Stimulated activated CD4-positive, alpha-beta T cell treated with anti-CD3 and anti-CD28 coated beads, Interleukin-15, amount 100 ng/mL, for 48 hours (primary cell): ENCODE measurements at places on chromosomes 13 and 19.

GRCh38 chr19:44232867-44233266, 20.5 kb downstream of the ZNF227 start:
- no peak for DNase-seq

DNA sequence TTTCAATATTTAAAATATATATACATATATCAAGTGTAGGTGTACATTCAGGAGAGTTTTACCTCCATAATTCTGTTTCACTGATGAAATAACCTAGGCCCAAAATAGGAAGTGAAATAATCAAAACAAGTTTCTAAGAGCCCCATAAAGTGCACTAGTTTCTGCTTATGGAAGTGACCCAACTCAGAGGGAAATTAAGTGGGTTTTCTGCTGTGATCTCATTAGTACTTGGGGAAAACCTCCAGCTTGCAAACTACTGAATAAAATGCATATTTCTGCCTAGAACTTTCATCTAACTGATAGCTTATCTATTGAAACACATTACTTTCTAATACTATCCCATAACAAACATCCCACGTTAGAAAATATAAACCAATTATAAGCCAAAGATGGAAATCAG, 45.4 kb upstream of the MIR17HG start:
- no peak for DNase-seq

DNA sequence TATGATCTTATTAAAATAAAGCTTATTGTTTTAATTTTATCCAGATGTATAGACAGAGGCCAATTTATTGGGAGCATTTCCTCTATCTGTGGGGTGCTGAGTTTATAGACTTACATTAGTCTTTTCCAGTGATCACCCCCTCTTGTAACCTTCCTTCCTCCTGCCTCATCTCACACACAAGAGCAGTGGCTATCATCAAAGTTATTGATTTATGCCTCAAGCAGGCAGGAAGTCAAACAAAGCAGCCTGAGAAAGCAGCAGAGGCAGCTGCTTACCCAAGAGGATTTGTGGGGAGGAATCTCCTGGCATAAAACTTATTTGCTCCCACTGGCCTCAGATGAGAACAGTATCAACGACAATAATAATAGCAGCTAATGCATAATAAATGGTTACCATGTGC, 26.3 kb upstream of the DCLK1 start:
- no peak for DNase-seq

DNA sequence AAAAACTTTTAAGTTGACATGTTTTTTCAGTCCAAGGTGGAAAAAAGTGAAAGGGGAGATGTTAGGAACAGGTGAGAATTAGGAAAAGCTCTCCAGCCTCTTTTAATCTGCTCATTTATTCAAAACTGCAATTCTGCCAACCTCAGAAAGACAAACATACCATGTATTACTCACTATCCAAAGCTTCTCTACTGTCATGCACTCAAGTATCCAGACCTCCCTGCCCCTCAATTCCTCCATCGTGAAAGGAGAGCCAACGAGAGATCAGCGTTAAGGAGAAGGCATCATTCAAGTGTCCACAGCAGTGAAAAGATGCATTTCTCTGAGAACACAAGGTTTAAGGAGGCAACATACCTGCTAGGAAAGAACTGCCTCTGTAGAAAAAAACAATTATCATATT, 24.5 kb downstream of the DIAPH3 start:
- no peak for DNase-seq

DNA sequence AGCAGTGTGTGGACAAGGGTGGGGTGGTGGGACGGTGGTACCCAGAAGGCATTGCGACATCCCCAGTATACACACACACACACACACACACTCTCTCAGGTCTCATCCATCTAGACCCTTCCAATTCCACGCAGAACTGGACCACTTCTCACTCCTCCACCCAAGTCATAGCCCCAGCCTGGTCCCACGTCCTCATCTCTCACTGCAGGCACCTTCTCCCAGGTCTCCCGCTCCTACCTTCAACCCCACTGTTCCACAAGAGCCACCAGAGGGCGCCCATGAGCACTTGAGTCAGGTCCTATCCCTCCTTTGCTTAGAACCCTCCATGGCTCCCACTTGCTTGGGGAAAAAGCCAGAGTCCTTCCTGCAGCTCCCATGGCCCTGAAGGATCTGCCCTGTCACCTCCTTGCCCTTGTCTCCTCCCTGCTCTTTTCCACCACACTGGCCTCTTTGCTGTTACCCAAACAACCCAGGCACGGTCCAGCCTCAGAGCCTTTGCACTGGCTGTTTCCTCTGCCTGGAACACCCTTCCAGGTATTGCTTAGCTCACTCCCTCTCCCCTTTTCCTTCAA, 62.6 kb downstream of the IER2 start:
- peak; percentile 64 for DNase-seq

GRCh38 chr19:16180611-16181010, 4.6 kb upstream of the FAM32A start:
- no peak for DNase-seq

DNA sequence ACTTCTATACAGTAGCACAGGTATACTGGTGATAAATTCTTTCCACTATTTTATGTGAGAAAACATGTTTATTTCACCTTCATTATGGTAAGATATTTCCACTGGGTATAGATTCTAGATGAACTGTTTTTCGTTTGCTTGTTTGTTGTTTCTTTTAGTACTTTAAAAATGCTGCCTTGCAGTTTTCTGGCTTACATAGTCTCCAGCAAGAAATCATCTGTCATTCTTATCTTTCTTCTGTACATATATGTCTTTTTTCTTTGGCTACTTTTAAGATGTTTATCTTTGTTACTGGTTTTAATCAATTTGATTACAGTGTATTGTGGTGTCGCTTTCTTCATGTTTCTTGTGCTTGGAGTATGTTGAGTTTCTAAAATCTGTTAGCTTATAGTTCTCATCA, 333.3 kb upstream of the HTR2A start:
- DNase-seq = no peak

DNA sequence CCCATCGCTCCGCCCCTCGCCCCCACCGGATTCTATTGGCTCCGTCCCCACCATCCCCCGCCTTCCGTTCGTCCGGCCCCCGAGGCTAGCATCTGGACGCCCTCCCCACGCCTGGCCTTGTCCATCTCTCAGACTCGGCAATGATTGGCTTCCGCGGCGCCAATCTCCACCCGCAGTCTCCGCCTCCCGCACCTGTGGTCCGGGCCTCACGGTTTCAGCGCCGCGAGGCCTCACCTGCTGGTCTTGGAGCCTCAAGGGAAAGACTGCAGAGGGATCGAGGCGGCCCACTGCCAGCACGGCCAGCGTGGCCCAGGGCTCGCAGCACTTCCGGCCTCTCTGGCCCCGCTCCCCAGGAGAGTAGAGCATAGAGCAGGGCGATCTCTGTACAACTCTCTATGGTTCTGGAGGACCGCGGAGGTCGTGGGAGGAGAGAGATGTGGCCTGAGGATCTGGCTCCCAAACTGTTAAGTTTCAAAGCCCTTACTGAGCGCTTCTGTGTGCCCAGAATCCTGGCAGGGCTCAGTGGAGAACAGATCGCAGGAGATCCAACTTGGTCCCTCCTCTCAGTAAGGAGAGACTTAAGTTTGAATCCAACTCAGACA, at the start of gene ERCC1:
ERCC1 (minus strand) TSS at position 329 of the 602 bp plus-strand sequence. CDS start 543 bp downstream, outside the sequence.
- DNase-seq = peak; percentile 54

DNA sequence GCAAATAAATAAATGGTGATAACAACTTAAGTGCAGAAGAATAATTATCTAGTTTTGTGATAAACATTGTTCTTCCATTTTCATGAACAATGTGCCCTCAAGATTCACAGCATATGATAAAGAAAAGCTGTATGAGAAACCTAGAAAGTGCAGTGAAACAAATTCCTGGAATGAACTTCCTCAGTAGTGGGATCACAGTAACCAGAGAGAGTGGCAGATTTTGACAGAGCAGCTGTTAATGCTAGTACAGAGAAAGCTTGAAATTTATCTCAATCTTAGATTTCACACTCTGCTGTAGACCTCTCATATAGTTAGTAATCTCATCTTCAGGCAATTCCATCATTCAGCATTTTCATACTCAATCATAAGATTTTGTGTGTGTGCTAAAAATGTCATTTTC, 664.9 kb downstream of the PCDH9 start:
- no peak for DNase-seq

- DNase-seq = no peak
Measured at GRCh38 chr13:73096638-73097037, 37.8 kb downstream of the KLF5 start.

- DNase-seq = no peak
Measured at GRCh38 chr19:47405197-47405550, 14.2 kb downstream of the MEIS3 start.

- no peak for DNase-seq
Measured at GRCh38 chr19:3277649-3278048, 53.2 kb downstream of the CELF5 start.

DNA sequence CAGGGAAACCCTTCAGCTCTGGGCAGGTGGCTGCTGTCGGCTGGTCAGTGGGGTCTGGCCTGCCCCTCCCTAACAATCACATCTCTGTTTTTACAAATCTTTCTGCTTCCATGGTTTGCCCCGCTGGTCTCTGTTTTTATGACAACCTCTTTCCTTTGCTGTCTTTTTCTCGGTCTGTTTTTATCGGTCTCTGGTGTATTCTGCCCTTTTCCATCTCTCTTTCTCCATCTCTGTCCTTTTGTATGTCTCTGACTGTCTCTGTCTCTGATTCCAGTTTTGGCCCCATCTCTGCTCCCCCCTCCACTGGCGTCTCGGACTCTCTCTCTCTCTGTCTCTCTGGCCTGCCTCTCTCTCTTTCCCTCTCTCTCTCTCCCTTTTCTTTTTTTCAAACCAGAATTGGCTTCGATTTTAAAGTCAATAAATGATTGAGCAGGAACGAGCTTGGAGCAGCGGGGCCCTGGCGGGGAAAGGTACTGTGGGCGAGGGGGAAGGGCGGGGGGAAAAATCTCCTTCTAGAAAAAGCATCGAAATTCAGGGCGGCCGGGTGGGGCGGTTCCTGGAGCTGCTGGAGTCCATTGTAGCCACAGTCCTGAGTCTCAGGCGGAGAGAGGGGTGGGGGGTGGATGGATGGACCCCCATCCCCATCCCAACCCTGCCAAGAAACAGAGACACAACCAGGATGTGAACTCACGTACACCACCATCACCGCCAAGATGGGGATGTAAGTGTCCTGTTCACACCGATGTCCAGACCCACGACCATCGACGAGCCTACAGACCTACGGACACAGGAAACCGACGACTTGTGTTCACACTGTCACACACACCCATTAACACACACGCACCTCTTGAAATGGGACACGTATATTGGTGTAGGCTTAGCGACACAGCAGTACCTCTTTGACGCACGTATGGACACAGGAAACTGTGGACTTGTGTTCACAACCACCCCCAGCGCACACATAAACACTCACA, 3.0 kb downstream of the NFIX start:
- DNase-seq = no peak

DNA sequence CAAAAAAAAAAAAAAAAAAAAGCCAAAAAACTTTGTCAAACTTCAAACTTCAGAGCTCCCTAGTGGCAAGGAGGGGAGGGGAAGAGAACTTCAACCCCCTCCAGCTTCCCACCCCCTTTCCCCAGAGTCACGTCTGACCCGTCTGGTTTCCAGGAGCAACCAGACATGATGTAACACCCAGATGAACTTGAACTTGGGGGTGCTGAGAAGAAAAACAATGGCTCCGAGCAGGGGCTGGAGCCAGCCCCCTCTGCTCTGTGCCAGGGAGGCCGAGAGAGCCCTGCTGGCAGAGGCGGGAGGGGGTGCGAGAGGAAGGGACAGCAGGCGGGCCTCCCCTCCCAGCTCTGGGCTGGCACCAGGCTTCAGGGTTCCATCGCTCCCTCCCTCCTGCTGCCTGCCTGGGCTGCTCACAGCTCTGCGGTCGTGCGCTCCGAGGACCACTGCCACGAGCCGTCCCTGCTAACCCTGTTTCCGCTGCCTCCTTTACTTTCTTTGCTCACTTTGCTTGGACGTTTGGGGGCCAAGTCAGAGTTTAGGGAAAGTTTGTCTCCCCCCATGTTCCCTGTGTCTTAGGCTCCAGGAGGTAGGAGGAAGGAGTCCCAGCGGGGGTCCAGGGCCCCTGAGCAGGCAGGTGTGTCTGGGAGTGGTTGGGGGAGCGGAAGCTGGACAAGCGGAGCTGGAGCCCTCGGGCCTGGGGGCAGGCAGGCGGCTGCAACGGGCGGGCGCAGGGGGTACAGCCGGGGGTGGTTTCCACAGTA, 11.1 kb downstream of the LYL1 start:
- no peak for DNase-seq

- no peak for DNase-seq
Measured at GRCh38 chr13:35524171-35524570, 47.7 kb upstream of the MAB21L1 start.

DNA sequence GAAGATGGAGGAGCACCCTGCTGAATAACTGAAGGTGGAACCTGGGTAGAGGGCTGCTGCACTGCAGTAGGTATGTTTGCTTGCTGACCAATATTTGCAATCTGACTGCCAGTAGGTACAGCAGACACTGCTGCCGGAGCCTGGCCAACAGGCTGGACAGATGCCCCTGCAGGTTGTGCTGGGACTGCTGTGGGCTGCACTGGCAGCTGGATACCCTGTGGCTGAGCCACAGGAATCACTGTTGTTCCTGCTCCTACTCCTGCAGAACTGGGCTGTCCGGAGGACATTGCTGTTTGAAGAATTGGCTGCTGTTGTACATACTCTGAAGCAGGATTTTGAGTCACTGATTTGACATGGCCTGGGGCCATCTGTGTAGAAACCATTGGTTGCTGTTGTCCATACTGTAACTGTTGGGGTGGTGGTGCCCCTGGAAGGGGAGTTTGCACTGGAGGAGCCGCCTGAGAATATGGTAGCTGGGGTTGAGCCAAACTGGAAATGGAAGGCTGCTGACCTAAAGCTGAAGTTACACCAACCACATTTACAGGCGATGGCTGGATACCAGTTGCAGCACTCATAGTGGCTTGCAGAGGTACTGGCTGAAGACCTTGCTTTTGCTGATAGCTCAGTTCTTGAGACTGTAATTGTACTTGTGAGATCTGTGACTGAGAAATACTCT, 2.2 kb downstream of the TSC22D1 start:
- DNase-seq = no peak
